Activated CD4-positive, alpha-beta memory T cell treated with anti-CD3 and anti-CD28 coated beads, Interleukin-2, amount 10 ng/mL, durations not matched to agents 7 days and 5 days (primary cell): ENCODE measurements at places on chromosomes 16 and 17. TPM values are rescaled to one million over a fixed set of nuclear protein-coding genes. Genes with fewer than 3 reads are reported as not detected.
A peak's percentile ranks its signal among the peaks of the same experiment; 100 is the strongest.

SPG7 gene
- 73.9 TPM for total RNA-seq

ALOX15 gene
- total RNA-seq, result not detected

ADAD2 gene
- not detected for total RNA-seq

KRTAP2-1 gene
- not detected for total RNA-seq

CRYBA1 gene
- total RNA-seq, result not detected

C16orf89 gene
- total RNA-seq, result not detected

- H3K27me3 ChIP-seq, result no peaks in the 10 kb centered on the region
- no peak overlapping the region for H3K27ac ChIP-seq
- H3K4me1 ChIP-seq, result peaks cover 3% of the 10 kb centered on the region
These were observed 27.8 kb downstream of the MYO15A start for GRCh38 chr17:18136357-18136756.

- peak; percentile 67 for DNase-seq
- H3K36me3 ChIP-seq, result peaks cover 26% of the 10 kb centered on the region
- H3K4me1 ChIP-seq, result peaks cover 93% of the 10 kb centered on the region
- H3K27ac ChIP-seq, result peak overlapping the region; percentile 95
- H3K27me3 ChIP-seq, result no peaks in the 10 kb centered on the region
These were observed 26.0 kb downstream of the TK2 start for GRCh38 chr16:66523861-66524354.

DNA sequence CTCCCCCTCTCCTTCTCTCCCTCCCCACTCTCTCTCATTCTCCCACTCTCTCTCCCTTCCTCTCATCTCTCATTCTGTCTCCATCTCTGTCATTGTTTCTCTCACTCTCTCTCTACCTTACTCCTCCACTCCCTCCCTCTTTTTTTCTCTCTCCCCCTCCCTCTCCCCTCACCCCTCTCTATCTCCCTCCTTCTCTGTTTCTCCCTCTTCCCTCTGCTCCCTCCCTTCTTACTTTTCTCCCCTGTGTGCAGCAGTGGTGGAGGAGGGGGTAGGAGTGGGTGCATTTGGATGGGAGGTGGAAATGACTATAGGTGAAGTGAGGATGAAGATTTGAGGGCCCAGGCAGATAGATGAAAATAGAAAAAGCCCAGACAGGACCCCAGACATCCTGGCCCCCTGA is 70.9 kb downstream of the HLF start:
- no peak overlapping the region for H3K27ac ChIP-seq
- H3K36me3 ChIP-seq, result peaks cover 6% of the 10 kb centered on the region
- DNase-seq, result no peak
- H3K27me3 ChIP-seq, result peaks cover 28% of the 10 kb centered on the region

GRCh38 chr16:1068451-1068850 is 4.1 kb upstream of the SSTR5 start:
- peaks cover 16% of the 10 kb centered on the region for H3K27me3 ChIP-seq
- peaks cover 5% of the 10 kb centered on the region for H3K36me3 ChIP-seq
- no peak for DNase-seq
- peaks cover 3% of the 10 kb centered on the region for H3K4me1 ChIP-seq
- H3K4me3 ChIP-seq, result no peak overlapping the region

DNA sequence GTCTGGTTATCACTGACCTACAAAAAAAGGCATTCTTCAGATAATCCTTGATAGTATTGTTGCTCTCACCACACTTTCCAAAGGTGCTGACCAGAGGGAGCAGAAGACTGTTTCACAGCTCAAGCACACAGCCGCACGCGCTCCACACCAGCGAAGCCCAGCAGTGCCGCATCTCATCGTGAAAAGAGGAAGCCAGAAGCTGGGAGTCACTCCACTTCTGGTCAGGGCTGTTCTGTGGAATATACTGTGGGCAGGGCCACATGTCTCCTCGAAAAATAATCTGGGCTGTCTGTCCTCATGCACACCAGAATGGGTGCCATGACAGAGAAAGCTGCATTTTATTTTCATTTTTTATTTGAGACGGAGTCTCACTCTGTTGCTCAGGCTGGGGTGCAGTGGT is 7.3 kb upstream of the PRSS36 start:
- H3K36me3 ChIP-seq, result no peaks in the 10 kb centered on the region
- no peak for DNase-seq
- H3K4me3 ChIP-seq, result no peak overlapping the region
- H3K27ac ChIP-seq, result no peak overlapping the region
- H3K4me1 ChIP-seq, result peaks cover 6% of the 10 kb centered on the region
- peaks cover 15% of the 10 kb centered on the region for H3K27me3 ChIP-seq

DNA sequence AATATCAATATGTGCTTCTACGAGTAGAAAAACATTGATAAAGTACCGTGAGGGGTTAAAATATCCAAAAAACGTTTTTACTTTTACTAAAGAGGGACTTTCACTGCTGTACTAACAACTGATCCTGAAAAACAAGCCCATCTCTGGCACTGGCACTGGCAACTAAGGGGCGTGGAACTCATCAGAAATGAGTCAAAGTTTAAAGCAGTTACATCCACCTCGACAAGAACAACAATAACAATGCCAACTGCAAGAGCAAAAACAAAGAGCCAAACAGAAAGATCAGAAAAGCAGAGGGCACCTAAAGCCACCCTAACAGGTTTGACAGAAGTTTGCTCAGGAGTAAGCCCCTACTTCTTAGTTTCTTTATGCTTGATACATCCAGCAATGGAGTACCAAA is 13.1 kb downstream of the MBTPS1 start:
- peaks cover 13% of the 10 kb centered on the region for H3K4me1 ChIP-seq
- H3K36me3 ChIP-seq, result peaks cover 18% of the 10 kb centered on the region
- H3K27me3 ChIP-seq, result no peaks in the 10 kb centered on the region
- H3K4me3 ChIP-seq, result no peak overlapping the region
- no peak overlapping the region for H3K27ac ChIP-seq

- peaks cover 20% of the 10 kb centered on the region for H3K27me3 ChIP-seq
- no peak overlapping the region for H3K4me3 ChIP-seq
- DNase-seq, result no peak
- no peak overlapping the region for H3K27ac ChIP-seq
- H3K4me1 ChIP-seq, result no peaks in the 10 kb centered on the region
- H3K36me3 ChIP-seq, result no peaks in the 10 kb centered on the region
These were observed 211.9 kb downstream of the GSG1L start for GRCh38 chr16:27851586-27851985.

DNA sequence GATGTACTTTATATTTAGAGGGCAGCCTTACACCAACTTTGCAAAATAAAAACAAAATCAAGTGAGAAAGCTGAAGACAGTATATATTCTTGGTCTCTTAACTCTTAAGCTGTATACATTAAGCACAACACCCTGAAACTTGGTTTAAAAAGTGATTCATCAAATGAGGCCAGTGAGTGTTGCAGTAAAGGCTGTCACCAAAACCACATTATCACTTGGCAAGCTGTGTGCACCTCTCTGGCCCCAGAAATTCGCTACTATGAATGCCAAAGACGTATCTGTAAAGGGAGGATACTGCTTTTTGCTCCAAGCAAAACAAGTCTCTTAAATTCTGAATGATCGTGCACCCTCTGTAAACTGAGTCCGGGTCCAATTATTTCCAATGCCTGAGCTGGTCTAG is 163.9 kb downstream of the ZFHX3 start:
- no peak for DNase-seq
- H3K4me1 ChIP-seq, result no peaks in the 10 kb centered on the region
- no peaks in the 10 kb centered on the region for H3K36me3 ChIP-seq
- no peak overlapping the region for H3K27ac ChIP-seq

- H3K36me3 ChIP-seq, result no peaks in the 10 kb centered on the region
- peaks cover 18% of the 10 kb centered on the region for H3K4me1 ChIP-seq
- H3K4me3 ChIP-seq, result peak overlapping the region; percentile 77
These were observed 8.0 kb downstream of the ALOX12B start for GRCh38 chr17:8079291-8080207.

GRCh38 chr17:62688398-62689160 is 61.1 kb downstream of the MRC2 start:
- no peaks in the 10 kb centered on the region for H3K36me3 ChIP-seq
- H3K4me3 ChIP-seq, result no peak overlapping the region
- no peak for DNase-seq
- no peaks in the 10 kb centered on the region for H3K4me1 ChIP-seq

DNA sequence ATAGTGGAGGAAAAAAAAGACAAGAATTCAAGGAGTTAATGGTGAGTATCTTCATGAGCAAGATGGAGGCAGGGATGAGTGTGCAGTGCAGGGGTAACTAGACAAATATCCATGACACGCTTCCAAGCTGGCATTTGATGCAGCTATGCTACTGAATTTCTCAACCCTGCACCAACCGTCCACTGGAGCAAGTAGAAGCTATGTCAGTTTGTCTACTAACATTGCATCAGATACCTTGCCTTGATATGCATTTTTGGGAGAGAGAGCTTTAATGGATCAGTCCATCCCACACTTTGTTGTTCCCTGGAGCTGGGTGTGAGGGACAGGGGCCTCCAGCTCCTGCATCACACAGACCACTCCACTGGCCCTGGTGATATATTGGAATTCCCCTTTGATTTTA is 16.4 kb downstream of the CCL11 start:
- no peak overlapping the region for H3K27ac ChIP-seq
- DNase-seq, result no peak
- no peak overlapping the region for H3K4me3 ChIP-seq

- no peak overlapping the region for H3K4me3 ChIP-seq
- H3K27me3 ChIP-seq, result no peaks in the 10 kb centered on the region
- DNase-seq, result no peak
- H3K4me1 ChIP-seq, result no peaks in the 10 kb centered on the region
- no peaks in the 10 kb centered on the region for H3K36me3 ChIP-seq
- H3K27ac ChIP-seq, result no peak overlapping the region
These were observed 297.9 kb upstream of the PSMD7 start for GRCh38 chr16:73998707-73999106.

- H3K27me3 ChIP-seq, result no peaks in the 10 kb centered on the region
- no peaks in the 10 kb centered on the region for H3K4me1 ChIP-seq
- H3K36me3 ChIP-seq, result no peaks in the 10 kb centered on the region
- no peak overlapping the region for H3K27ac ChIP-seq
- H3K4me3 ChIP-seq, result no peak overlapping the region
- no peak for DNase-seq
These were observed 129.8 kb downstream of the C16orf78 start for GRCh38 chr16:49503256-49504022.

DNA sequence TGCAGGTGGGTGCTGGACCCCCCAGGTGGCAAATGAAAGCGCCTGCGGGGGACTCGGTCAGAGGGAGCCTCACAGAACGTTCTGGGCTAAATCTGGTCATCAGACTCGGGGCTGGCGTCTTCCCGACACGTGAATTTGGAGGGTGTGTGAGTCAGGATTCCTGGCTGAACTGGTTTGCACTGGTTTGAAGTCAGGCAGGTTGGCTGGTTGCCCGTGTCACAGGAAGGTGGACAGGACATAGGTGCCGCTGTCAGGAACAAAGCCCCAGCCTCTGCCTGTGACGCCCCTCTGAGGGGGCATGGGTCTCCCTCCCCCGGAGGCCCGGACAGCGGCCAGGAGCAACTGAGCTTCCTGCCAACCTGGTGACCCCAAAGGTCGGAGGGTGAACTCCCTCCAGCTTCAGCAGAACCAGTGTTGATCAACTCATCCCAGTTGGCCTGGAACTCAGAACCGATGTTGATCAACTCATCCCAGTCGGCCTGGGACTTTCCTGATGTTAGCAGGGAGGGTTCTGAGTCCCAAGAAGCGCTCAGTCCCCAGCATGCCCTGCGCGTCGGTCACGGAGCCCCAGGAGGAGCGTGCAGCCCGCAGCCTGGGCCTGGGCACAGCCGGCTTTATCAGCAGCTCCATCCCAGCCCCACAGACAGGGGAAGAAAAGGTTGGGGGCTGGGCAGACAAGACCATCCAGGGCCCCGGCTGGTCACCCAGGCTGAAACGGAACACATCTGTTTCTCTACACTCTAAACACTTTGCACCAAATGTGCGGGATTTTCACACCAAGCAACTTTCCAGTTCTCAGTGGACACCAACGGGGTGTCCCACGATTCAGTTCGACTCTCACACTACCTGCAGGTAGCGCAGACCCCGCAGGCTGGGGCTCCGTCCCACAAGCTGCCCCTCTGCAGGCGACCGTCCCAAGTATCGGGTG is 14.4 kb upstream of the METRNL start:
- peaks cover 13% of the 10 kb centered on the region for H3K4me1 ChIP-seq
- peaks cover 5% of the 10 kb centered on the region for H3K27me3 ChIP-seq
- no peak overlapping the region for H3K27ac ChIP-seq

DNA sequence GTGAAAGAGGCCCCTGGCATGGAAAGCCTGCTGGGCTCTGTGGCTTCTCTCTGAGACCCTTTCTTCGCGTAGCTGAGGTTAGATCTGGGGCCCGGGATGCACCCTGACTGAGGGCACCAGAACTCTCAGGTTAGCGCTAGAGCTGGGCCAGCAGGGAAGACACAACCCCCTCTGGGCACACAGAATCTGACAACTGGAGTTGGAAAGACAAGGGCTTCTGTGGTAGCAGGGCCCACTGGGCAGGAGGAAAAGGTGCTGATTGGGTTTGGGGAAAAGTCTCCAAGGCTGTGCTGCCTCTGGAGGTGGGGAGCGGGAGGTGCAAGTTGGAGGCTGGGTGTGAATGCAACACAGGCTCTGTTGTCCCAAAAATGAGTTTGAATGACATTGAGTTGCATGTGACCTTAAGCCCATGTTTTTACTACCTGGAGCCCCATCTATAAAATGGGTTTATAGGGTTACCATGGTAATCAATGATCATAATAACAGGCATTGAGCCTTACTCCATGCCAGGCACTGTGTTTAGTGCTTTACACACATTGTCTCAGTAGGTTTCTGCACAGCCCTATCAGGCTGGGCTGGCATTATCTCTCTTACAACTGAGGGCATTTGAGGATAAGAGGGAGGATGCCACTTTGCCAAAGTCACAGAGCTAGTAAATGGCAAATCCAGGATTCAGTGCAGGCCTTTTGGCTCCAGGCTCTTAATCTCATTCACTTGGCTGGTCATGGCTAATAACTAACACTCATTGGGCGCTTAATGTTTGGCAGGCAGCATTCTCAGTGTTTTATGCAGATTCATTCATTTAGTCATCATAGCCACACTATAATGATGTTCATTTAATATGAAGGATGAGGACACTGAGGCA is 9.5 kb upstream of the IGFBP4 start:
- H3K4me1 ChIP-seq, result peaks cover 14% of the 10 kb centered on the region
- DNase-seq, result peak; percentile 44
- no peak overlapping the region for H3K27ac ChIP-seq
- H3K27me3 ChIP-seq, result peaks cover 31% of the 10 kb centered on the region

DNA sequence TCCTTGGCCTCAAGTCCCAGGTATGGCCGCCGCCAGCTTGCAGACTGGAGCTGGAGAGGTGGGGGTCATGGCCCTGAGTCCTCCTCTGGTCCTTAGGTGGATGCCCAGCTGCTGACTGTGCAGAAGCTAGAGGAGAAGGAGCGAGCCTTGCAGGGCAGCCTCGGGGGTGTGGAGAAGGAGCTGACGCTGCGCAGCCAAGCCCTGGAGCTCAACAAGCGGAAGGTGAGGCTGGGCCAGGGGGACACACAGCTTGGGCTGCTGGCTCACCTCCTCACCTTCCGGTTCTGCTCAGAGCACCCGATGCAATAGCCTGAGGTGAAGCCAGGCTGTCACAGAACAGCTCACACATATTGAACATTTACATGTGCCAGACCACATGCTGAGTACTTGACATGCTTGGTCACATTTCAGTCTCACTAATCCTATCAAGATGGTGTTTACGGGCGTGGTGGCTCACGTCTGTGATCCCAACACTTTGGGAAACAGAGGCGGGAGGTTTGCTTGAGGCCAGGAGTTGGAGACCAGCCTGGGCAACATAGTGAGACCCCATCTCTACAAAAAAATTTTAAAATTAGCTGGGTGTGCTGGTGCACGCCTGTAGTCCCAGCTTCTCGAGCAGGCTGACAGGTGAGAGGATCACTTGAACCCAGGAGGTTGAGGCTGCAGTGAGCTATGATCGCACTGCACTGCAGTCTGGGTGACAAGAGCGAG is 7.4 kb downstream of the RNF40 start:
- DNase-seq, result no peak
- peaks cover 13% of the 10 kb centered on the region for H3K4me1 ChIP-seq
- H3K36me3 ChIP-seq, result peaks cover 74% of the 10 kb centered on the region
- H3K4me3 ChIP-seq, result no peak overlapping the region
- no peaks in the 10 kb centered on the region for H3K27me3 ChIP-seq
